ENCODE measurements at places on chromosomes 16 and 17.

- no peak for DNase-seq
These were observed 85.7 kb downstream of the TIMM22 start for GRCh38 chr17:1082579-1082978.

GRCh38 chr17:4364622-4365041 lies 1.8 kb downstream of the UBE2G1 start:
- no peak for DNase-seq

DNA sequence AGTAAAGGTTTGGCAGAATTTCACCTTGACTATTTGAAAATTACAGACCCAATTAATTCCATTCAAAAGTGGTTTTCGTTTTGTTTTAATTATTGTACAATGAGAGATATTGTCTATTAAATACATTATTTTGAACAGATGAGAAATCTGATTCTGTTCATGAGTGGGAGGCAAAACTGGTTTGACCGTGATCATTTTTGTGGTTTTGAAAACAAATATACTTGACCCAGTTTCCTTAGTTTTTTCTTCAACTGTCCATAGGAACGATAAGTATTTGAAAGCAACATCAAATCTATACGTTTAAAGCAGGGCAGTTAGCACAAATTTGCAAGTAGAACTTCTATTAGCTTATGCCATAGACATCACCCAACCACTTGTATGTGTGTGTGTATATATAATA lies 72.6 kb downstream of the CDK12 start:
- no peak for DNase-seq

DNA sequence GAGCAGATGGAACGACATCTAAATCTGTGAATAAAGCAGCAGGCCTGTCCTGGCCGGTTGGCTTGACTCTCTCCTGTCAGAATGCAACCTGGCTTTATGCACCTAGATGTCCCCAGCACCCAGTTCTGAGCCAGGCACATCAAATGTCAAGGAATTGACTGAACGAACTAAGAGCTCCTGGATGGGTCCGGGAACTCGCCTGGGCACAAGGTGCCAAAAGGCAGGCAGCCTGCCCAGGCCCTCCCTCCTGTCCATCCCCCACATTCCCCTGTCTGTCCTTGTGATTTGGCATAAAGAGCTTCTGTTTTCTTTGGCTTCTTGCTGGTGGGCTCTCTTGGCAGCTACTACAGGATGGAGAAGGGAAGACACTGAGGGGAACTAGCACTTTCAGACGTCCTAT lies 4.1 kb upstream of the RSAD1 start:
- DNase-seq: no peak

DNA sequence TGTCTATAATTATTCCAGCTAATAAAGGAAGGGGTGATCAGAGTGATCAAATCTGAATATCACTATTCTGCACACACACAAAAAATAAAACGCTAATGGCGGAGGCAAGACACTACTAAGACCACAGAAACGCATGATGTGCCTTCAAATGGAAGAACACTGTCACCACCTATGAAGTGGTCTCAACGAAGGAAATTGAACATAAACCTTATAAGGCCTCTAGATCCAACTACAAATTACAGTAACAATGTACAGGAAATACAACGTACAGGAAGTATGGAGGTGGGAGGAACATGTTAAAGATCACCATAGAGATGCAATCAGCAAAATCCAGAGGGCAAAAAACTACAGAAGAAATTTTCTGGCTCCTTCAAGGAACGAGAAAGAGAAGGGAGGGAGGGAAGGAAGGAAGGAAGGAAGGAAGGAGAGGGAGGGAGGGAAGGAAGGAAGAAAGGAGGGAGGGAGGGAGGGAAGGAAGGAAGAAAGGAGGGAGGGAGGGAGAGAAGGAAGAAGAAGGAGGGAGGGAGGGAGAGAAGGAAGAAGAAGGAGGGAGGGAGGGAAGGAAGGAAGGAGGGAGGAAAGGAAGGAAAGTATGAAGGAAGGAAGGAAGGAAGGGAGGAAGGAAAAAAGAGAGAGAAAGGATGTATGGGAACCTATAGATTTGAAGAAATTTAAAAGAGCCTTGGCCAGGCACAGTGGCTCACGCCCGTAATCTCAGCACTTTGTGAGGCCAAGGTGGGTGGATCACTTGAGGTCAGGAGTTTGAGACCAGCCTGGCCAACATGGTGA lies 3.1 kb upstream of the SGCA start:
- DNase-seq: no peak

DNA sequence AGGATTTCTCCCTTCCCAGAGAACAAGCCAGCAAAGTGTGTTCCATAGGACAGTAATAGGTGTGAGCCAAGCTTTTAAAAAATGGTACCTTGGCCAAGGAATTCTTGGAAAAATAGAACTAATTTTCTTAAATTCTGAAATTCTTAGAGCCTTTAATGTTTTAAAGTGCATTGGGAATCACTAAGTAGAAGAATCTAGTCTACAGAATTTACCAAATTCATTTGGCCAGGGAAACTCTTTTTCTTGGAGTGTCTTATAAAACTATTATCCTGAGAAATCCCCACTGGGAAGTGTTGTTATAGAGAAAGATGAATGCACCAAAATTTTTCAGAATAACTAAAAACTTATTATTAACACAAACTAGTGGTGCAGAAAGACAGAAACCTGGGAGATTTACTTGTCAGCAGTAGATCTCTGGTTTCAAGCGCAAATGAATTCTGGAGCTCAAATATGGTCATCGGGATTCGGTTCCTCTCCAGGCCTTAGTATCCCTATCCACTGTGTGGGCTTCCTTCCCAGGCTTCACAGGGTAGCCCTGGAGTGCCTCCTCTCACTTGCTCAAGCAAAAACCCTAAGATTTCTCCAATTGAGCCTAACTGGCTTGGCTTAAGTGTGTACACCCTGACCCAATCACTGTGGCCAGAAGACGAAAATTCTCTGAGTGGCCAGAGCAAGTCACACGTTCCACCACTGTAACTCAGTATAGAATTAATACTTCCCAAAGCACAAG lies 217.8 kb downstream of the CHD9NB start:
- no peak for DNase-seq

GRCh38 chr16:51031598-51031997 lies 119.5 kb downstream of the SALL1 start:
- no peak for DNase-seq

DNA sequence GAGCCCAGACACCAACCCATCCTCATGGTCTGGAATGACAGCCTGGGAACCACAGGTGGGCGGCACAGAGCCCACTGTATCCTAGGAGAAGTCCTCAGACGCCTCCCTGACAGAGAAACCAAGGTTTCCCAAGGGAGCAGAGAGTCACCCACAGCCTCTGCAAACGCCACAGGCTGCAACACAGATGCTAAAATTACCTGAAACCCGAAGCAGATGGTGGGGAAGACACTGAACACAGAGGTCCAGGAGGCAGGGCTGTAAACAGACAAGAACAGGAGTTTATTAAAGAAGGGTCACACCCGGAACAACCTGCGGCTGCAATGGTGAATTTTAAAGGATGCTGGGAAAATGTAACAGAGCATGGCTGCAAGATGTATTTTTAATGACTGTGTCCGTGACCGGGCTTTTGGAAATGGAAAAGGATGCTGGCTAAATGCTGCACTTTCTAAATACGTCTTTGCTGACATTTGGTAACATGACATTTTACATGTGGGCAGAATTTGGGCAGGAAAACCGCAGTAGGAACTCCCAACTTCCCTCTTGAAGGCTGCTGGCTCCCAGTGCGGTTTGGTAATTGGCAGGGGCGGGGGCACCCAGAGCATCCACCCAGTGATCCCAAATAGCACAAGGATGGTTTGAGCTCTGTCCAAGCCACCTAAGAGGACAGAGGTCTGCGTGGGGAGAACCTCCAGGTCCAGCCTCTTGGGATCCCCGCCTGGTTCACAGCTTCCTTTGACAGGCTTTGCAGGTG lies 13.1 kb downstream of the SLC38A8 start:
- DNase-seq: no peak

GRCh38 chr16:12901204-12901596 lies 198 bp upstream of the SHISA9 start:
- DNase-seq: no peak

DNA sequence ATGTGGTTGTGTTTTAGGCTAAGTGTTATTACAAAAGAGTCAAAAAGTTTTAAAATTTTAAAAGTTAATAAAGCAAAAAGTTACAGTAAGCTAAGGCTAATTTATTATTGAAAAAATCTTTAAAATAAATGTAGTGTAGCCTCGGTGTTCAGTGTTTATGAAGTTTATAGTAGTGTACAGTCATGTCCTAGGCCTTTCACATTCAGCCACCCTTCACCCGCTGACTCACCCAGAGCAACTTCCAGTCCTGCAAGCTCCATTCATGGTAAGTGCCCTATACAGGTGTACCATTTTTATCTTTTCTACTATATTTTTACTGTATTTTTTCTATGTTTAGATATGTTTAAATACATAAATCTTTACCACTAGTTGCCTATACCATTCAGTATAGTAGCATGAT lies 98.5 kb upstream of the RPRML start:
- DNase-seq: no peak

- no peak for DNase-seq
These were observed 116.6 kb downstream of the XYLT1 start for GRCh38 chr16:17354141-17354601.

- DNase-seq: peak; percentile 60
These were observed 4.5 kb downstream of the TMEM100 start for GRCh38 chr17:55717898-55718735.

DNA sequence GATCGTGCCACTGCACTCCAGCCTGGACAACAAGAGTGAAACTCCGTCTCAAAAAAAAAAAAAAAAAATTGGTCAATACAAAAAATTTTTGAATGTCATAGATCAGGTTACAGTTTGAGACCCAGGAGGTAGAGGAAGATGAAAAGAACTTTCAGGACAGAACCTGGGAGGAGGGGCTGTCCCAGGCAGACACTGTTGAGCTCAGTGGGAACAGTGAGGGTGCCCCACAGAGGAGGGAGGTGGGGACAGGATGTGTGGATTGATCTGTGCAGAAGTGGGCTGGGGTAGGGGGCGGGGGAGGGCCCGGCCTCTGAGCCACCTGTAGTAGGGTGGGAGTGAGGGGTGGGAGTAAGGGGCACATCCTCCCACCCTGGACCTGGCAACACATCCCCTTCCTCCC lies 58.3 kb downstream of the PRMT7 start:
- no peak for DNase-seq

DNA sequence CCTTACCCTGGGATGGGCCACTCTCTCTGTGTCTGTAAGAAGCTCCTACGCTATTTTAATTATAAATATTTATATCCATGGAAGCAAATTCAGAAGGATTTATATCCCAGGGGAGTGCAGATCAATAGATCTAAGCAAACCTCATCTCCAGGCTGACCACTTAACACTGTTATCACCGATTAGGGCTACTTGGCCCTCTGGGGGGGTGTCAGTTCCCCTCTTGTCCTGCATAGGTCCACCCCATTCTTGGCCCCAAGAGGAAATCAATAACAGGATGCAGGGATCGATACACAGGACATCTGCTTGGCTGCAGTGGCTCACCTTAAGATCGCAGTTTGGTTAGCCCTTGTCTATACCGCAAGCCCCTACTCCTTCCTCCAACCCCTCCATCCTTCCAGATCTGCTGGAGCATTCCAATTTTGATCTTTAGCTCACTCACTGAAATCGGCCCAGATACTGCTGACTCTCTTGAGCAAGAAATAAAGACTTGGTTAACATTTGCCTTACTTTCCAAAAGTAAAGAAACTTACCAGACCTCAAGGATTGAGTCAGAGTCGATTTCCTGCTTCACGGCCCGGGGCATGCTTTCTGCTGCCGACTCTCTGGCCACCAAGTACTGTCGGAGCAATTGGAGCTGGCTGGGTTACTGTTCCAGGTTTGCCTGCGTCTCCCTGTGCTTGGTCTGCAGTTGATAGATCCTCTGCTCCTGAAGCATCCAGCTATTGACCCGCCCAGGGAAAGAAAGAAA lies 112.3 kb upstream of the PMFBP1 start:
- no peak for DNase-seq

DNA sequence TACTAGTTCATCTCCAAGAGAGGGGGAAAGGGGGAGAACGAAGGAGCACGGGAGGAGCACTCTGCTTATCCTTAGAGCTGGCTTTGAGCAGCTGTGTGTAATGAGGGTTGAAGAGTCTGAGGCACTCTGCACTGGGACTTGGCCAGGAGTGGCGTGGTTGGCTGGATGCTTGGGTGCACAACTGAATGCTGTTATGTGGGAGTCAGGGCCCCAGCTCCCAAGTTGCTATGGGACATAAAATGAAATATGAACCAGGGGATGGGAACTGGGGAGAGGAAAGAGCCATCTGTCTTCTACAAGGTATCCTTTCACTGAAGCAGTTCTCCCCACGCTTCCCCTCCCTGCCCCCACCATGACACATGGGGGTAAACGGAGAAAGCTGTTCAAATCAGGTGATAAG lies 105.9 kb upstream of the ANKFN1 start:
- no peak for DNase-seq

- DNase-seq: no peak
These were observed 134.6 kb downstream of the GAS7 start for GRCh38 chr17:10063730-10064241.

GRCh38 chr16:58847902-58848661 lies 114.0 kb upstream of the GOT2 start:
- DNase-seq: no peak

- peak; percentile 74 for DNase-seq
These were observed 18.5 kb downstream of the ANKRD40 start for GRCh38 chr17:50689251-50689650.

DNA sequence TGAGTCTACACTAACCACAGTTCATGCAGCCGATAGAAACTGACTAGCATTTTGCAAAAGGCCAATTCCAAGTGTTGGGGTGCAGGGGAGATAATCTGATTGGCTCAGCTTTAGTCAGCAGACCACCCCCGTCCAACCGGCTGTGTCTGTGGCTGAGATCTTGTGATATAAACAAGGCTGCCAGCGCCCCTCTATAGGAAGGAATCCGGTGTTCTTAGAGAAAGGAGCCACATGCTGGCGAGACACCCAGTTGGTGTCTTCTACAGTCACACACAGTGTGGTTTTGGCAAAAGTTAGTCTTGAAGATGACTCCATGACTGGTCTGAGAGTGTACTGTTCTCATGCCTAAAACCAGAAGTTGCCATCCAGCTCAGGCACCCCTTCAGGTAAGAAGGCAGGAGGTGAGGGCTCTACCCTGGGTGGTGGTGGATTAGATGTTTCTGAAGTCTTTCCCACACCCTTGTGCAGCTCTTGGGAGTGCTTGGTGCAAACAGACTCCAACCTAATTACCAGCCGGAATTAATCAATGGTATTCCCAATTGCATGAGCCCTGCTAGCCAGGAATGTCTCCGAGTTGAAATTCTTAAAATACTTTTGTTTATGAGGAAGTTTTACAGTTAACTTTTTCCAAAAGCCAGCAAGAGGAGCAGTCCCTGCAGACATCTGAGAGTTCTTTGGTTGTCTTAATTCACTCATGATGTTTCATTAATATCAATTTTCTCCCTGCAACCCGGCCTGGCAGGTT lies 172.3 kb upstream of the IRX6 start:
- DNase-seq: no peak
